ENCODE measurements at places on chromosomes 12 and 14.
A peak's percentile ranks its signal among the peaks of the same experiment; 100 is the strongest.

DNA sequence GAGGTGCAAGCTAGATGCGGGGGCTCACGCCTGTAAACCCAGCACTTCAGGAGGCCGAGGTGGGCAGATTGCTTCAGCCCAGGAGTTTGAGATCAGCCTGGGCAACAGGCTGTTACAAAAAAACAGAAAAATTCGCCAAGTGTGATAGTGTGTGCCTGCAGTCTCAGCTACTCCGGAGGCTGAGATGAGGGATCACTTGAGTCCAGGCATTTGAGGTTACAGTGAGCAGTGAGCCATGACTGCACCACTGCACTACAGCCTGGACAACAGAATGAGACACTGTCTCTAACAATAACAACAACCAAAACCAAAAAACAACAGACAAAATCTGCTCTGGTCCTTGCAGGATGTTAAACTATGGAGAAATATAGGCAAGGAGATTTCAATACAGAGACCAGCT, 13.9 kb downstream of the BTBD7 start:
- peak; percentile 32 for DNase-seq

DNA sequence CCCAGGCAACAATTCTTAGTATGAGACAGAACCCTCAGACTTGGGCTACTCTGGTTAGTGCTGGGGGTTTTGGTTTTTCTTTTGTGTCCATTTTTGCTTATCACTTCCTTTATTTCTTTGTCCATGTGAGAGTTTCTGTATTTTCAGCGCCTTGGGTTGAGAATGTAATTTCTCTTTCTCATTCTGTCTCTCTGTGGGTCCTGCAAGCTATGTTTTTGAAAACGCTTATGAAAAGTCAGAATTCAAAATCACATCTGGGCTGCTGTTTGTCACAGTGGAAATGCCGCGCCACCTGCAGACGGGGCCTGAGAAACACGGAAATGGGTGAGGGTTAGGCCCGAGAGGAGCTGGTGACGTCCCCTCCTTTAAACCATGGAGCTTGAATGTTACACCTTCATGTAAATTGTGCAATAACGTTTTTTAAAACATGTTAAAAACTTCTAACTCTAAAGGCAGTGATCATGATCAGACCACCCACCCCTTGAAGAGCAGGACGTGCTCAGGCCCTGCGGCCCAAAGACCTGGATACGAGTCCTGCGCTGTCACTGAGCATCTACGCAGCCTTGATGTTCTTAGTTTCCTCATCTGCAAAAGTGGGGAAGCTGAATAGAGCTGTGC, 26.1 kb downstream of the JDP2 start:
- no peak for DNase-seq

- no peak for DNase-seq
Observed at GRCh38 chr12:12620730-12621315, 9.1 kb downstream of the CREBL2 start.

DNA sequence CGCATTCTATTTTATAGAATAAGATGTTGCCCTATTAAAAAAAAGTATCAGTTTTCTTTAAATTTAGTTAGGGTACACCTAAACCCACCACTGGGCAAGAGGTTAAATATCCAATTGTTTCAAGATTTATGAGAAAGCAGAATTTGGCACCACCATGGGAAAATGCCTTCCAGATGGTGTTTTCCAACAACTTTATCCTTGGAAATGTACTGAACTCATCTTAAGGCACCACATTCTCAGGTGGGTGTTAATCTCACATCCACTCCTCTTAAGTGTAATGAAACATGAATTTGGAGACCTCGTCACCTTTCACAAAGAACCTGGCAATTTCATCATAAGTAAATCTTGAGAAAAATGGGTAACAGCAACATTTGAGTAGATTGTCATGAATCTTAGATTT, 13.1 kb downstream of the CBX5 start:
- DNase-seq, result no peak

DNA sequence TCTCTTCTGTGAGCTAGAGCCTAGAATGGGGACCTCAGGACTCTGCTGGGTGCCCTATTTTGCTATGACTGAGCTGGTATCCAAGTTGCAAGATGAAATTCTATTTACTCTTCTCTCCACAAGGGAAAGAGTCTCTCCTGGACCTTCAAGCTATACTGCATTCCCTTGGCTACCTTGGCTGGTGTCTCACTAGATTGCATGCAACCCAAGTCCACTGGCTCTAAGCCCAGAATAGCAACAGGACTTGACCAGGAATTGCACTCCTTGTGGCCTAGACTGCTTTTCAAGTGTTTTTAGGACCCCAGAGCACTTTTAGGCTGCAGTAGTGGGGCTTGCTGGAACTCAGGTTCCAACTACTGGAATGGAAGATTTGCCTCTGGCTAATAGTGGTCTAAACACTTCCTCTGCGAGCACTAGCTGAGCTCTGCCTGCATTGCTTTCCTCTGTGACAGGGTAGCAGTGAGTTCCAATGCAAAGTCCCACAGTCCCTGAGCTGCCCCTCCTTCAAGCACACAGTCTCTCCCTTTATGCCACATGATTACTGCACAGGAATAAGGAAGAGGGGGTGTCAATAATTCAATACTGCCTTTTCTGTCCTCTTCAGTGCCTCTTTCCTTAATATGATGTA, 1009.1 kb upstream of the FLRT2 start:
- peak; percentile 8 for DNase-seq

- DNase-seq, result peak; percentile 22
Observed at GRCh38 chr14:68734231-68734732, 58.6 kb downstream of the ZFP36L1 start.

GRCh38 chr14:77882098-77882497, 82.2 kb downstream of the ADCK1 start:
- no peak for DNase-seq

DNA sequence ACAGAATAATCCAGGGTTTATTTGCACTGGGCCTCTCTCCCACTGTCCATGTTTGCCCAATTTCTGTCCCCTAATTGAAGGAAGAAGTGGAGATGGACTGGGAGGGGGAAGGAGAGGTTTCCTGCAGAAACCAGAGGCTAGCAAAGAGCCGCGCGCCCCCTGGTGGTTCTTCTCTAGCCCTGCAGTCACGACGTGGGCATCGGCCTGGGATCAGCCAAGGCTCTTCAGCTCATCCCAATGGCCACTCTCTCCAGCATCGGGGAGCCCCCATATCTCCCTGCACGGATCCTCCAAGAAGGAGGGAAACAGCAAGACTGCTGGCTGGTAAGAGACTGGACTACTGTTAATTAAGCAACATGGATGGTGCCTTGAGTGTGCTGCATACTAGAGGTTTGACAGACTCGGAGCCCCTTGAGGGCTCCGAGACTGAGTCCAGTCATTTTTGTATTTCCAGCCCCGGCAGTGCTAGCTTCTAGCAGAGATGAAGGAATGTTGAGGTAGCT, 18.7 kb downstream of the ZBTB39 start:
- peak; percentile 20 for DNase-seq

GRCh38 chr12:100572184-100572583, 1.3 kb upstream of the GAS2L3 start:
- DNase-seq, result no peak

GRCh38 chr14:52370406-52370935, 56.4 kb downstream of the PTGER2 start:
- DNase-seq, result no peak

- DNase-seq, result no peak
Observed at GRCh38 chr14:77903937-77904617, 104.2 kb downstream of the ADCK1 start.

DNA sequence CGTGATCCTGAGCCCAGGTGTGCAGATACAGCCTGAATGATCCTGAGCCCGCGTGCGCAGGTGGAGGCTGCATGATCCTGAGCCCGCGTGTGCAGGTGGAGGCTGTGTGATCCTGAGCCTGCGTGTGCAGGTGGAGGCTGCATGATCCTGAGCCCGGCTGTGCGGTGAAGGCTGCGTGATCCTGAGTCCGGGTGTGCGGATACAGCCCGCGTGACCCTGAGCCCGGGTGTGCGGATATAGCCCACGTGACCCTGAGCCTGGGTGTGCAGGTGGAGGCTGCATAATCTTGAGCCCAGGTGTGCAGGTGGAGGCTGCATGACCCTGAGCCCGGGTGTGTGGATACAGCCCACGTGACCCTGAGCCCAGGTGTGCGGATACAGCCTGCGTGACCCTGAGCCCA, 20.3 kb downstream of the BRF1 start:
- DNase-seq, result no peak

DNA sequence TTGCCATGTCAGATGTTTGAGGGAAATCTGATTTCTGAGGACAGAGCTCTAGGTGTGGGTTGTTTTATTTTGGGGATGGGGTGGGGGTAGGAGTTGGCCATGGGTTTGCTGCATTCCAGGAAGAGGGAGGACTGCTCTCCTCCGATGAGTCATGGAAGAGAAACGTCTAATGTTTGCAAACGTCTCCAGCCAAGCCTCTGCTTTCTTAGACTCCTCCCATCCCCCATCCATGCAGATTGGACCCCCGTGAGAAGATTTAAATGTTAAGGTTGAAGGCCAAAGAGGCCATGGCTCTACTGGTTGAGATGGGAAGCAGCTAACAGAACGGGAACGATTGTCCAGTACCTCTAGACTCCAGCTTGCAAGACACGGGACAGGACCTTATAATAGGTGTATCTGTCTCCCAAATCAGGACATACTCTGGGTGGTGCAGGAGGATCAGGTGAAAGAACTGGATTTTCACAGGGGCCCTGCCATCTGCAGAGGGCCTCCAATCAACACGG, 11.4 kb upstream of the ATP2A2 start:
- peak; percentile 86 for DNase-seq

DNA sequence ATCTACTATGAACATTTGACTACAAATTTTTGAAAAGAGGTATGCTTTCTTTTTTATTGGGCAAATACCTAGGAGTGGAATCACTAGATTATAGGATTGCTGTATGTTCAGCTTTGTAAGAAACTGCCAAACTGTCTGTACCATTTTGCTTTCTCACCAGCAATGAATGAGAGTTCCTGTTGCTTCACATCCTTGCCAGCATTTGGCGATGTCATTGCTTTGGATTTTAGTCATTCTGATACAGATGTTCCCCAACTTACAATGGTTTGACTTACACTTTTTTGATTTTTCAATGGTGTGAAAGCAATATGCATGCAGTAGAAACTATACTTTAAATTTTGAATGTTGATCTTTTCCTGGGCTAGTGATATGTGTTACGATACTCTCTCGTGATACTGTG, 328.7 kb downstream of the RAD51B start:
- peak; percentile 42 for DNase-seq

- no peak for DNase-seq
Observed at GRCh38 chr12:28232211-28232928, 42.1 kb downstream of the CCDC91 start.

DNA sequence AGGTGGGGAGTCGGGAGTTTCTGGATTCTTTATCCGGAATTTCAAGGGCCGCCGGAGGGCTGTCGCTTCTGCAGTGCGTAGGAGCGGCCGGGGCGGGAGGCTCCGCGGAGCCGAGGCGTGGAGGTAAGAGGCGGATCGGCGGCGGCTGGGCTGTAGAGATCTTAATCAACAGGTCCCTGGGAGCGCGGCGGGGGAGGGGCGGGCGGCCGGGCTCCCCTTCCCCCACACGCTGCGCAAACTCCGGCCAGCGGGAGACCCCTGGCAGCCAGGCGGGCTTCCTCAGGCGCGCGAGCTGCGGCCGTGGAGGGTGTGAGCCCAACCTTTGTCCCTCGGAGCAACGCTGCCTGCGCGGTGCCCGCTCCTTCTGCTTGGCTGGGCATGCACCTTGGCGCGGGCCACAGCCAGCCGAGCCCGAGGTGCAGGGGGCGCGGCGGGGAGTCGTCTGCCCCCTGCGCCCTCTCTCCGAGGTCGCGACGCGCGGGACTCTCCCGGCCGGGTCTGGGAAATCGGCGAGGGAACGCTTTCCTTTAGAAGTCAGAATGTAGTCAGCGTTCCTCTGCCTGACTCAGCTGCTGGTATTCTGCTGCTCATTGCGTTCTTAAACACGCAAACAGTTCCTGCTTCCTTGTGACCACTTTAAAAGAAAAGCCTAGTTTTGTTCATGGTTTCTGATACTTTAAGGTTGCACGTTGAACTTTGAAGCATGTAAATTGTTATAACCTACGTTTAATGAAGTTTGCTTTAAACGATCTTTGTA, at the start of gene PALS1:
Gene PALS1 (plus strand): TSS at position 25 of the 757 bp plus-strand sequence. CDS start 37,736 bp downstream, outside the sequence.
- peak; percentile 84 for DNase-seq

- no peak for DNase-seq
Observed at GRCh38 chr12:2051700-2052621, 826 bp upstream of the CACNA1C start.

DNA sequence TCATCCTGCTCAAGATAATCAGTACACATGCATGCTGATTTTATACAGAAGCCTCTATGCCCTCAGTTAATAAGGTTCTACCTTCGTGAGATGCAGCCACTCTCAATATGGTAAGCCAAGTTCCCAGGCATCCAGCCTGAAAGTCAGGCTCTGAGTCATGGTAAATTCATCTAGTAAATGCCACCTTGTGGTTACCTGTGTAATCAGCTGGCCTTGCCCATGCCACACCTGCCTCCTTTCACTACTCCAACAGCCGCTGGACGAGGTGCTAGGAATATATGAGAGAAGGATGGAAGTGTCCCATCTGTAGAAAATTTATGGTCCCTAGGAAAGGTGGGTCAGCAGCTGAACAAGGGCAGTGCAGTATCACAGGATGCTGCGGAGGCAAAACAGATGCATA, 207.3 kb downstream of the SSPN start:
- peak; percentile 4 for DNase-seq

GRCh38 chr14:101108579-101109346, 205.2 kb upstream of the RTL1 start:
- no peak for DNase-seq

DNA sequence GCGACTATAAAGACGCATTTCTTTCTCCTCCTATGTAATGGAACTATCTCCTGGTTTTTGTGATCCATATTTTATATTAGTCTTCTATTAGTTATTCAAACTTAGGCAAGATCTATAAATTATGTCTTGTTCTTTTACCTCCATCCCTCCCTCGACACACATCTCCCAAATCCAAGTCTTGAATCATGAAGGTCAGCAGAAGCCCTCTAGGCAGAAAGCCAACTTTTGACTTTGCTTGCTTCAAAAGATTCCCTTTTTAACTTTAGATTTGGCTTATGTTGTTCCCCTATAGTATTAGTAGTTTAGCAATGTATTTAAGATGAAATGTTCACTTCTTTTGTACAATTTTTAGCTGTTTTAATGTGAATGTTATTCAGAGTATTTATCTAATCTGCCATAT, 689.8 kb downstream of the SLC6A15 start:
- DNase-seq, result no peak

DNA sequence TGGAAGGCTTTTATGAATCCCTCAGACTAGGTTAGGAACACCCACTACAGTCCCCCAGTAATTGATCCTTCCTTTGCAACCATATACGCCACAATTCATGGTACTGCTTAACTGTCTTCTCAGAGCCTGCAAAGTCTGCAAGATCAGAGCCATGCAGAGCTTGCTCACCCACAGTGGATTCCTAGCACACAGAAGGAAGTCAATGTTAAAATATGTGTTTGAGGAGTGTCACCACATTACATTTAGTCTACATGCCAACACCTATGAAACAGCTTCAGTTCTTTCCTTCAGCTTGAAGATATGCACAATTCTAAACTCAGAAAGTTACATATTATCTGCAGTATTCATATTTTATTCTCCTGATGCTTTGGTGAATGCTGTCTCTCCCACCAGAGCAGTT, 138.5 kb downstream of the NDUFA12 start:
- DNase-seq, result no peak

All from astrocyte (in vitro differentiated cells and primary cell).